ENCODE measurements at places on chromosomes 7 and 10.

- no peak for DNase-seq
Measured at GRCh38 chr10:97007417-97007816, 175.3 kb downstream of the LCOR start.

GRCh38 chr10:3534433-3534832 lies 250.6 kb downstream of the KLF6 start:
- DNase-seq: no peak

DNA sequence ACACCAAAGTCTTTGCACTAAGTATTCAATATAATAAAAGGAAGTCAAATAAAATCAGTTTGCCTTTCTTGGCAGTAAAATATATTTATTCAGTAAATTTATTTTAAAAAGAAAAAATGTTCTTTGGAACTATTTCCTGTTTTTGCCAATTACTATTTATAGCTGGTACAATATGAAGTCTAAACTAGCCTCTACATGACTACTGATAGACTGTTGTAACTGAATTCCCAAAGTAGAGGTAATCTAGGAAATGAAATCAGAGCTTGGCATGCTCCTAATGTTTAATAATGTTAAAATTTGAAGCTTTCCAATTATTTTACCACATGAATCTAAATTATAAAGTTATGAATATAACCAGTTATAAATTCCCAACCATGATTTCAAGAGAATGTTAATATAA lies 385.5 kb downstream of the SEMA3D start:
- DNase-seq: no peak

DNA sequence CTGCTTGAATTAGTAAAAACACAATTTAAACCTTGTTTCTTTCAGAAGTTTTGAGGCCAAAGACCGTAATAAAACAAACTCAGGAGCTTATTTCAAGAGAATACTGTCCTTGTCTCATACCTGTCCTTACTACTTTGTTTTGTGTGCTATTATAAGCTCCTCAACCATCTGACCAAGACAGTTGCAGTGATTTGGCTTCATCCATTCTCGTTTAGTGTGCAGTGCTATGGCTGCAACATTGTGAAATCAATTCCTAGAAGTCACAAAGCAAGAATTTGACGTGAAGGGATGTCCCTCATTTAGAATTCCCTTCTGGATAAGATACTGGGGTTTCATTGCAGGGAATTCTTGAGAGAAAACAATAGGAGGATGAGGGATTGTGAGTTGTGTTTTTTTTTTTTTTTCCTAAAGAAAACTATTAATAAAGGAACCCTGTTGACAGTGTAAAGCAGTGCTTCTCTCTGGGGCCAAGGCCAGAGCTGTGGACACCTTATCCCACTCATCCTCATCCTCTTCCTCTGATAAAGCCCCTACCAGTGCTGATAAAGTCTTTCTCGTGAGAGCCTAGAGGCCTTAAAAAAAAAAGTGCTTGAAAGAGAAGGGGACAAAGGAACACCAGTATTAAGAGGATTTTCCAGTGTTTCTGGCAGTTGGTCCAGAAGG lies at the start of gene OIT3:
OIT3 (plus strand) TSS at position 604 of the 663 bp plus-strand sequence. CDS start 60 bp downstream, outside the sequence.
- DNase-seq: no peak

DNA sequence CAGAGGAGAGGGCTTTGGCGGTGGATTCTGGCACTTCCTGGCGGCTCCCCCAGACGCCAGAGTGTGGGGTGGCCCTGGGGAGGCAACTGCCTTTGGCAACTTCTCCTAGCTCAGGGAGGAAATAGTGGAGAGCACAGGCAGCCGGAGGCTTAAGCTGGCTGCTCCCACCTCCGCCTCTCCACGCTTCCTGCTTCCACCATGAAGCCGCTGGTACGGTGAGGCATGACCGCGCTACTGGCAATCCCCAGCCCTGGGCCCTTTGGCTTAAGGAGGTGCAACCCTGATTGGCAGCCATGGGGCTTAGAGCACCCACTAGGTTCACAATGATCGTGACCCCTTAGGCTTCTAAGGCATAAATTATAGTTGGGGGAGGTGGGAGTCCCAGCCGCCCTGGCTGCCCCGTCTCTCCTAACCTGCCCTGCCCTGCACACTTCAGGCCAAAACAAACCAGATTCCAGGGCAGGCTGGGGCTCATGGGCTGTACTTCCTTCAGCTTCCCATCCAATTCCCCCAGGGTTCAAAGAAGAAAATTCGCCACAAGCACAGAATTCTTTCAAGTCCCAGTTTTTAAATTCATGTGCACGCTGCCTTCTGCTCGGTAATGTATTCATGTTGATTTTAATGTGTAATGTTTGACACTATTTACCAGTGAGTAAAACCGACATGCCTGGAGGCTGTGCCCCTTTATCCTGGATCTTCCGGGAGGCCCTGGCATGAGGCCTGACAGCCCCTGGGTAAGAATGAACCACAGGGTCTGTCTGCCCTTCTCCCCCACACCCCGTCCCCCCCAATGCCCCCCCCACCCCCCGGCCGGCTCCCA lies 90.7 kb upstream of the LRRC4 start:
- no peak for DNase-seq

- no peak for DNase-seq
Measured at GRCh38 chr7:26008428-26008827, 143.6 kb upstream of the NFE2L3 start.

DNA sequence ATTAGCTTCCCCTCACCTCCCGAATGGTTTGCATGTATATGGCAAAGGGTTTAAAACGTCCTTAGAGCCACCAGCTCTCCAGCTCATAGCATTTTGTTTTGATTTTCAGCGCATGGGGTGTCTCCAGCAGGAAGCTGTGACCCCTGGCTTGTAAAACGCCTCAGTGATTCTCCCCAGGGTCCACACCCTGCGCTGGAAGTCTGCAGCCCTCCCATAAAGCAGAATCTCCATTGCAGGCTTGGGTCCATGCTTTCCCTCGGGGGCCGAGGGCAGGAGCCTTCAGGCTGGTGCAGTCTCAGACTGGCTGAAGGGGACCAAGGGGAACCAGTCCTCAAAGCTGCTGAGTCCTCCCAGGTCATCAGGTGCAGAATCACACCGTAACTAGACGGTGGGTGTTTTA lies 109.7 kb downstream of the VIPR2 start:
- DNase-seq: no peak

- DNase-seq: peak; percentile 81
Measured at GRCh38 chr7:44727158-44727936, 21.3 kb upstream of the ZMIZ2 start.

DNA sequence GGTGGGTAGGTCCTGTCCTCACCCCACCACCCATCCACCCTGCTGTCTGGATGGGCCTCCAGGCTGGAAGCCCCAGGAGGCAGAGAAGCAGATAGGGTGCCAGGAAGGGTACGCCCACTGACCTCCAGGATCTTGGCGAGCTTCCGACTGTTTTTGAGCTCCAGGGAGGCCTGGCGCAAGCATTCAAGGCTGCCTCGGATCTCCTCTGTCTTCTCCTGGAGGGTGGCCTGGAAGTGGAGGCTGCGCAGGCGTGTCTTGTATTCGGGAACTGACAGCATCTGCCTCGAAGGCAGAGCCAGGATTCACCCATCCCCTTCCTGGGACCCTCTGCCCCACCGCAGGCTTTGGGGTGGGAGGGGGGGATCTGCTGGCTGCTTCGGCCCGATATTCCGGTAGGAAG lies 48.4 kb downstream of the GRID2IP start:
- DNase-seq: no peak

DNA sequence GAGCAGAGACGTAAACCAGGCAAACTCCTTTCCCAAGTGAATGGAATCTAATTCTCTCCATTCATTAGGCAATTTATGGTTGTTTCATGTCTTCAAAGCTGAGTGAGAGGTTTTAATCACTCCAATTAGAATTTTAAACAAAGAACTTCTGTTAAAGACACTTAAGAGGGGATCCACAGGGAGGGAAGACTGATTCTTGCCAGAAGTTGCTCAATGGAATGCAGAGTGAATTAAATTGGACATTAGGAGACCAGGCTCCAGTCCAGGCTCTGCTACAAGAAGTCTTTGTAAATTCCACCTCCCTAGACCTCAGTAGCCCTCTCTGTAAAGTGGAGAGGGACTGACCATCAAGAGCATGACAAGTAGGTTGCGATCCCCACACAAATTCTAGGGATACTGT lies 130.7 kb upstream of the TMEM72 start:
- no peak for DNase-seq

DNA sequence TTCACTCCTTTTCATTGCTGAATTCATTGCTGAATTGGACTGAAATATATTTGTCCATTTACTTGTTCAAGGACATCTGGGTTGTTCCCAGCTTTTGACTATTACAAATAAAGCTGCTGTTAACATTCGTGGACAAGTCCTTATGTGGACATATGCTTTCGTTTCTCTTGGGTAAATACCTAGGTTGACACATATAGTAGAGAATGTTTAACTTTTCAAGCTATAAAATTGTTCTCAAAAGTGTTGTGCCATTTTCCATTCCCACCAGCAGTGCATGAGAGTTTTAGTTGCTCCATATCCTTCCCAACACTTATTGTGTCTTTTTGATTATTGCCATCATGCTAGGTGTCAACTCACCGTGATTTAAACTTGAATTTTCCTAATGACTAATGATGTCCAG lies 17.5 kb upstream of the CPVL start:
- no peak for DNase-seq

DNA sequence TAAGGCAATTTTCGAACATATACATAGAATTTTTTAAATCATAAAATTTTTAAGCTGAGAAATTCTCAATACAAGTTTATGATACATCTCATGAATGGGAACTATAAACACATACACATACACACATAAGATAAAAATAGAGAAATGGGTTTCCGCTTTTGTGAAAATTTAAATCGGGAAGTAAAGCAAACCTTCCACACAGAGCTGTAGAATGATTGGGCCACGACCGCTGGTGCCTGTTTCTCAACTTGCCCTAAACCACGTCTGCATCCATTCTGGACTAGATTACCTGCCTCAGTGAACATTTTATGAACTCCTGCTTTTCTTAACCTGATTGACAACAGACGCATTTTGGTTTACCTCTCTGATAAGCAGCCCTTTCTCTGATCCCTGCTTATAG lies 264.4 kb downstream of the SKAP2 start:
- DNase-seq: no peak

DNA sequence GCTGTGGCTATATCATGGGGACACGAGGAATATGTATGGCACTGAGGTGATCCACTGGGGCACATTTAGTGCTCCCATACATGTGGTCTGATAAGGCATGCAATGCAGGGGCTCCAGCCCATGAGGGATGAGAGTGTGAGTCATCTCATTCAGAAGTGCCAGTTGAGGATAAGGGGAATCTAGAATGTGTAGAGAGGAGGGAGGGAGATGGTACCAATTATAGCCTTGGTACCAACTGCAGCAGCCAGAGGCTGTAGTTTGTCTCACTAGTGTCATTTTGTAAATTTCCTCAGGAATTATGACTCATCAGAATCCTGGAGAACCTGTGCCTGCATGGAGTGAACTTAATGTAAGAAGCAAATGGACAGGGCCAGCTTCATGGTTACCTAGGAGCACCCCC lies 46.2 kb downstream of the LAMB4 start:
- peak; percentile 28 for DNase-seq

DNA sequence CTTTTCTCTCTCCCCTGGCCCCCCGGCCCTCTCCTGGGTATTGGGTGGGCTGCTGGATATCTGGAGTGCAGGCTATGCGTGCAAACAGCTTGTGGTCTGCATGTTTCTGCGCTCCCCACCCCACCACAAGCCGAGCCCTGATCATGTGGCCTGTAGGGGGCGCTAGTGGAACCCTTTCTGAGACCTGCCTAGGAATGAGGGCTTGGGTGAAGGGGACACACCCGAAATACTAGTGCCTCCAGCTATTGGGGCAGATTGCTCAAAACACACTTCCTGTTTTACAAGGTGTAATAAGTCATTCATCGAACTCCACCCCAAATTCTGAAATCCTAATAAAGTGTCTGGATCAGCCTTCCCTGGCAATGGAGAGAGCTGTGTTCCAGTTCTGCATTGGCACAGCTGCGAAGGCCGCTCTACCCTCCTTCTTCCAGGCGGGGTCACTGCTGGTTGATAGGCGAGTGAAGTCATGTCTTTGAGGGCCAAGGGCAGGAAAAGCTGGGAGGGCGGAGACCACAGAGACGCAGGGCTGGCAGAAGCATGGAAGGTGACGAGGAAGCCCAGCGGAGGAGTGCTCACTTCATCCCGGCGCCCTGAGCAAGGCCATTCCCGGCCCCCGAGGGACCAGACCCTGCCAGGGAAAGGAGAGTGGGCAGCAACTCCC lies 19.8 kb upstream of the PRRT4 start:
- no peak for DNase-seq

DNA sequence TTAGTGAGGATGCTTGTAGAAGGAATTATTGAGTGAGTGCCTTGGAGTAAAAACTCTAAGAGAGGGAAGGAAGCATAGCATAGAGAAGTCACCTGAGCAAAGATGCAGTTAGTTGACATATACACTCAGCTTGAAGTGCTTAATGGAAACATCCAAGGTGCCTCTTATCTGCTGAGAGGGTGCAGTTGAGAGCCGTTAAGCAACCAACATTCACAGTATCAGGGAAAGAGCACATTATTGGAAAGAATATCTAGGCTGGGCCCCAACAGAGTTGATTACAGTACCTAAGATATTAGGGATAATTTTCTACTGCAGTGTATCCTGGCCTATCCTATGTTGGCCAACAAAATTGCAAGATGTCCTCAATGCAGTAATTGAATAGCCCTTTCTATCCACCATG lies 302.0 kb downstream of the ETV1 start:
- no peak for DNase-seq

GRCh38 chr10:59635502-59636290 lies 74.0 kb downstream of the SLC16A9 start:
- DNase-seq: no peak

DNA sequence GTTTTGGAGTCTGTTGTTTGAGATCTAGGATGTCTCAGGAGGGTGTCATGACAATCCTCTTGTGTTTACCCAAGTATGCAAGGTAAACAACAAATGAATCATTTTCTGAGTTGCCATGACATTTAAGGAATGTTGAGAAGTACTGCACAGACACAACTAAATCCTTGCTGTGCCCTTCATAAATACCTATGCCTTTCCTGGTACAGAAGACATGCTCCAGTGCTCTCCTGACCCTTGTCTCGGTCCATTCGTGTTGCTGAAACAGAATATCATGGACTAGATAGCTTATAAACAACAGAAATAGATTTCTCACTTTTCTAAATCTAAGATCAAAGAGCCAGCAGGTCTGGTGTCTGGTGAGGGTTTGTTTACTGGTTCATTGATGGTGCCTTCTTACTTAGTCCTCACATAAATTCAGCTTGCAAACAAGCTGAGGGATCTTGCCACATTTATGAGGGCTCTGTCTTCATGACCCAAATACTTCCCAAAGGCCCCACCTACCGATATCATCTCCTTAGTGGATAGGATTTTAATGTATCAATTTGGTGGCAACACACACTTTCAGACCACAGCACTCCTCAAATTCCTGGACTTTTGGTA lies 341.8 kb upstream of the SEMA3A start:
- no peak for DNase-seq

DNA sequence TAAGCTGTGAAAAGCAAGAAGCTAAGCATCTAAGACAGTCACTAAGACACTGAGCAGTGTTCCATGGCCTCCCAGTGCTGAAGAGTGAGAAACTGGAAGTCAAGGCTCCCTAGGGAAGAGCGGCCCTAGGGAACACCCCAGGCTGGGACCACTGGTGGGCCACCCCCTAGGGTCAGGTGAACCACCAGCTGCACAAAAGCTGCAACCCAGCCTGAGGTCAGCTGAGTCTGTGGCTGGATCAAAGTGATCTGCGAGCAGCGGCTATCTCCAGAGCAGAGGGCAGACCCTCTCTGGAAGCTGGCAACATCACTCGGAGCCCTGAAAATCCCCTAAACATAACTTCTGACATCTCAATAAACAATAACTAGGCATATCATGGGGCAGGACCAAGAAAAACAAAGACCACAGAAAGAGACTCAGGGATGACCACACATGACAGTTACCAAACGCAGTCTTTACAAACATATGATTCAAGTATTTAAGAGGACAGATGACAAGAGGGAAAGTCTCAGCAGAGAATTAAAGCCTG lies 125.8 kb downstream of the DLG5 start:
- DNase-seq: no peak

GRCh38 chr7:118195837-118196474 lies 12.0 kb downstream of the LSM8 start:
- peak; percentile 56 for DNase-seq
